ENCODE measurements at places on chromosomes 7 and 10. TPM values are rescaled to one million over a fixed set of nuclear protein-coding genes. Genes with fewer than 3 reads are reported as not detected.

DNA sequence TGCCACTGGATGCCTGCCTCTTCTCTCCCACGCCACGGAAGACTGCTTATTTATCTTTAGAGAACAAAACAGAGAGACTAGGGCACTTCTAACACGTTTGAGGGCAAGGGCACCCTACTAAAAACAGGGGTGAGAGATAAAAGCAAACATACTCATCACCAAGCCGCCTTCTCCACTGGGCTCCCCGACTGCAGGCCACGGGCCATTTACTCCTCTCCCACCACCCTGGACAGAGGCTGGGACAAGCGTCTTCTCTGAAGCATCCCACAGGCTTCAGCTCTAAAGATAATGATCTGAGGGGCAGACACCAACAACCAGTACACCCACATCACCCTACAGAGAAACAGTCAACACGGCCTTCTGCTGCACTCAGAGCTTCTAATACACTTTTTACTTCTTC, 78.7 kb downstream of the CYTH3 start:
- DNase-seq, result no peak

DNA sequence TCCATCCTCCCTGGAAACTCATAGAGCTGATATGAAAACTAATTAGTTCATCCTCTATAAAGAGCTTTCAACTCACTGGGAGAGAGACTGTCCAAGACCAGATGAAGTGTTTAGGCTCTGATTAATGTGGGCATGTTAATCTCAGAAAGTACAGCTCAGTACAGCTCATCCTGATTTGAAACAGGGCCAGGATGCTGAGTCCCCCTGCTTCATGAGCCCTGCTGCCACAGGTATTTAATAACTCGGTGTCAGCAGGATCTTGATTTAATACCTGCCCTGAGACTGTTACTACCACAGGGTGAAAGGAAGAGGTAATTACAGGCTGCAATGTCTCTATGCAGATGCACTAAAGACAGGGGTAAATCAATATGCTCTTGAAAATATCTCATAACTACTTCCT, 10.8 kb downstream of the LMOD2 start:
- no peak for DNase-seq

- no peak for DNase-seq
Measured at GRCh38 chr7:91068136-91068795, 196.0 kb upstream of the FZD1 start.

DNA sequence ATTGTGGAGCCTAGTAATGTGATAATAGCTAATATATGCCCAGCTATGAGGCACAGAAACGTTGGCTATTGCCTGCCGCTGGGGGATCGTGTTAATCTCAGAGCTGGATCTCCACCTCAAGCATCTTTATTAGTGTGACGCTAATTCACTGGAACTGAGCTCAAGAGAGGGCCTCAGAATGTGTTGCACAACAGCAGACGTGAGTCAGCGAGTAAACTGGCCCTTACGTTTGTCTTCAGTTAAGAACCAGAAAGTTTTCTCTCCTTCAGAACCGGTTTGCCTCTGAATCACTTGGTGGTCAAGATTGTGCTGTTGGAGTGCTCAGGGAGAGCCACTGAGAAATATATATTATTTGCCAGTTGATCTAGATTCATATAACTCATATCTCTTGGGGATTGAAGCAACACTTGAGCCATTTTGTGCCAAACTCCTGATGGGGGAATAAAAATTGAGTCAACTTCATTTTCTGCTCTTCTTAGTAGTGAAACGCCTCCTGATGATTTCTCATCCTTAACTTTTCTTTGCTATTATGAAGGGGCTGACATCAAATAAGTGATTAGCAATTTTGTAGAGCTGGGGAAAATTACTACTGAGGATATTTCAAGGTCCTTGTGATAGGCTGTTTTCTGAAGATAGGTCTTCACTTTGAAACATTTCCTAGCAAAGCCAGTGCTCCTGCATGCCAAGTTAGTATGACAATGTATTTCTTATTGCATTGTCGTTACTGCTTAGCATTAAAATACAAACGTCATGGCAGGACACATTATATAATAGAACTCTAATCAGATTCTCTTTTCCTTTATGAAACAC, 22.3 kb downstream of the BZW2 start:
- no peak for DNase-seq

GAD2 gene
- polyA plus RNA-seq, result 2.3 TPM

ACTL6B gene
- polyA plus RNA-seq, result not detected

Measured in right renal pelvis (tissue), 4 donors.